IPS-NIHi11 (cell line): ENCODE measurements at places on chromosomes 1 and 21.

DNA sequence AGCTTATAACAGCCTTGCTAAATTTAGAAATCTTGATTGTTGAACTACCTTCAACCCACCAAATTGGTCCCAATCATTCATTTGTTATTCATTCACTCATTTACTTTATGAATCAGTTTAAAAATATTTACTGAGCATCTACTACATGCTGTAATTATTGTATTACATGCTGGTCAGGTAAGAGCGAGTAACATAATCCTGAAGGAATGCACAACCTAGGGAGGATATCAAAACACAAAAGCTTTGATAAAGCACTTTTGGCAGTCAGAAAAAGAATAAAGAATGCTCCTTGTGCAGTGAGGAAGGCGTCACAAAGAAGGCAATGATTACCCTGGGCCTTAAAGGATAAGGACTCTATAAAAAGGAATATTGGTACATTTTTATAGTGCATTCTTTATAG lies 518.9 kb upstream of the NR5A2 start:
- no peak for DNase-seq

- no peak for DNase-seq
Measured at GRCh38 chr1:14254251-14254650, 344.2 kb upstream of the KAZN start.

DNA sequence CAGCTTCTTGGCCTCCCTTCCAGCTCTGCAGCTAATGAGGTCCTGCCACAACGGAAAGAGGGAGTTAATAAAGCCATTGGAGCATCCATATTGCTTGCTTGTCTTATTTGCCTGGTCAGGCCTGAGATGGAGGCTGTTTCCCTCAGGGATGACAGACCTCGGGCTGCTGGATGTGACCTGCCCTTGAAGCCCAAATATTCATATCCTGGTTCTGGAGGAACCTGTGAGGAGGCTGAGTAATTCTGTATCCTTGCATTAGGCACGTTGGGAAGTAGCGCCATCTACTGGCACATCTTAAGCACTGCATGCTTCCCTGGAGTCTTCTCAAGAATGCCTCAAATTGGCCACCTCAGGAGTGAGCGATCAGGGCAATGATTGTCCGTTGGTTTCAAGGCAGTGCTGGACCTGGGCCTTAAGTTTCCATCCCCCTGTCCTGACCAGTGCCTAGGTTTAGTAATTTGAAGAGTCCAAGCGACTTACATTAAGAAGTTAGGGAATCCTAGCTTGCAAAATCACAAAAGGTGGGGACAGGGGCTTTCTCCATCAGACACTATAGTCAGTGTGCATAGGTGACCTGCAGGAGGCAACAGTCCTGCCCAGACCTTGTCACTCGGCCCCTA lies 13.8 kb upstream of the NASP start:
- DNase-seq = peak; percentile 73

DNA sequence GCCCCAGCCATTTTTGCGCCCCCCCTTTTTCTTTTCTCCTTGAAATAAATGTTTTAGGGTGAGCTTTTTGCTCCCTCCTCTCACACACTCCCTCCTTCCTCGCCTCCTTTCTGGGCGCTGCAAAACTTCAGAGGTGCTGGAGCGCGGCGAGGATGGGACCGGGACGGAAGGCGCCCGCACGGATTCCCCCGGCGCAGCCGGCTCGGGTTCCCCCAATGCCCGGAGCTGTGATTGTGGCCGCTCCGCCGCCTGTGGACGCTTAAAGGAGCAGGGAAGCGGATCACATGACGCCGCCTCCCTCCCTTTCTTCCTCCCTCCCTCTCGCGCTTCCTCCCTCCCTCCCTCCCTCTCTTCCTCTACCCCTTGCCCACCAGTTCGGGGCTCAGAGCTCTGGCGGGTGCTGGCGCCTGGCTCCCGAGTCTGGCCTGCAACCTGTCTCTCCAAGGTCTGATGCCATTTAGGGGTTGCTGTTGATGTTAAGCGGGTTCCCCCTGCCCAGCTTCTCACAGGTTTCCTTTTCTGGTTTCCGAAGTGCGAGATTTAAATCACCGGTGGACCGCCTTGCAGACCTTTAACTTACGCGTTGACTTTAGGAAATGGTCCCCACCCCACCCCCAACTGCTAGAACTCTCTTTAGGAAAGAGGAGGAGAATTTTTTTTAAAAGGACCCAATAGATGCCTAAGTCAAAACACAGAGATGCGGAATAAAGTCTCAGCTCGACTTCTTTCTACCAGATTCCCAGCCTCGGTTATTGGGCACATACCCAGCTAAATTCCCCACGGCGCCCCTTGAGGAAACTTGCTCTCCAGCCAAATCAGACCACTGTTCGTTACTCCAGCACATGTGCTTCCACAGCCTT lies at the start of gene WLS:
Gene WLS (minus strand): TSS at position 235 of the 860 bp plus-strand sequence. CDS start 224 bp downstream, at position 11.
- DNase-seq = peak; percentile 82

DNA sequence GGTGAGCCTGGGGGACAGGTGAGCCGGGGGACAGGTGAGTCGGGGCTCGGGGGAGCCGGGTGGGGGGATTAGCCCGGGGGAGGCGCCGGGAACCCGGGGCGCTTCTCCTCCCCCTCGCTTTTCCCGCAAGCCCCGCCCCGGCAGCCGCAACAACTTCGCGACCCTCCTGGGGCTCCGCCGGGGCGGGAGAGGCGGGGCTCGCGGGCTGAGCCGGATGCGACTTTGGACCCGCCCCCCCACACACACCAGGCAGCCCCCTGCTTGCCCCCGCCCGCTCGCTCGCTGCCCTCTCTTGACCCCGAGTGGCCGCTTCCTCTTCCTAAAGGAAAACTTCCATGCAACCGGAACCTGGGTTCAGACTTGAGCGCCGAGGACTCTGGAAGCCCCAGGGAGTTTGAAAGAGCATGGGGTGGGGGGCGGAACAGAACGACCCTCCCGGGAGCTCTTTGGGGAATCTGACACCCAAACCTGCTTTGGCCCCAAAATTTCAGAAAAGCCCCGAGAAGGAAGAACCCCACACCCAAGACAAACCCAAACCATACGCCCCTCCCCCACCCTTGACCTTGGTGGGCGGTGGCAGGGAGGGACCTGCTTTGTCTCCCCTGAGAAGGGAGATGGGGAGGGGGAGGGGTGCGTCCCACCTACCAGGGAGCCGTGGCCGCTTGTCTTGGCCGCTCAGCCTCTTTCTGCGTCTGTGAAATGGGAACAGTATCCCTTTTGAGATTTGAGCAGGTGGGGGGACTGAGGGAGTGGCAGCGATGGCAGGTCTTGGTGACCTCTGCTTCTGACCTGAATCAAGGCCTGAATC lies 550 bp downstream of the ARHGEF16 start:
- peak; percentile 88 for DNase-seq

GRCh38 chr1:248837045-248837780 lies 811 bp upstream of the ZNF672 start:
- no peak for DNase-seq

- peak; percentile 56 for DNase-seq
Measured at GRCh38 chr1:149936992-149937705, 470 bp upstream of the MTMR11 start.

DNA sequence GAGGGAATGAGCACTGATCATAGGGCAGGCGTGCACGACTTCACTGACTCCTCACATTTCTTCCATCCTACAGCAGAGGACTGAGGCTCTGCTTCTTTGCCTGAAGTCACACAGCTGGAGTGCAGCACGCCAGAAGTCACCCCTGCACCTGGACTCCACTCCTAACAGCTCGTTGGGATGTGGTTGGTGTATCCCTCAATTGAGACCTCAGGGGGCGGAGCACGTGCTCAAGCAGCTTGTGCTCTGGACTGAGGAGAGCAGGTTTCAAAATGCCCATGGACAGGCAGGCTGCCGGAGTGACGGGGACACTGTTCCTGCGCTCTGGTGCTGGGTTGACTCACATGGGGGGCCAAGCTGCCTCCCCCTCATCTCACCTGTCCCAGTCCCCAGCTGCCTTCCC lies 13.9 kb downstream of the CHIT1 start:
- no peak for DNase-seq

GRCh38 chr1:15707239-15707925 lies 23.3 kb downstream of the PLEKHM2 start:
- no peak for DNase-seq

DNA sequence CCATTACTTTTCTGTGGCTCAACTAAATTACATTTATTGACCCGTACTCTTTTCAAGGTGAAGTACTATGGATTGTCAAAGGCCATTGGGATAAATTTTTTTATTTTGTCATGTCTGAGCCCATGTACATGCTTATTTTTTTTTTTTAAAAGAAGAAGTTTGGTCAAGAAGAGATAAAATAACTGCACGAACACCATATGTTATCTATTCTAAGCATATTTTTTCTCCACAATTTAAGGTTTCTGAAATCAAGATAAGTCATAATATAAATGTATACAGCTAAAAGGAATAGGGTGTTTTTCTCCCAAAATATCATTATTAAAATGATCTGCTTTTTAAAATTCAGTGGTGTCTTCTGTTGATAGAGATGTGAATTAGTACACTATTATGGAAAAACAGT lies 35.0 kb upstream of the SH2D1B start:
- DNase-seq = no peak

GRCh38 chr1:24688621-24689195 lies 45.6 kb downstream of the SRRM1 start:
- peak; percentile 89 for DNase-seq

DNA sequence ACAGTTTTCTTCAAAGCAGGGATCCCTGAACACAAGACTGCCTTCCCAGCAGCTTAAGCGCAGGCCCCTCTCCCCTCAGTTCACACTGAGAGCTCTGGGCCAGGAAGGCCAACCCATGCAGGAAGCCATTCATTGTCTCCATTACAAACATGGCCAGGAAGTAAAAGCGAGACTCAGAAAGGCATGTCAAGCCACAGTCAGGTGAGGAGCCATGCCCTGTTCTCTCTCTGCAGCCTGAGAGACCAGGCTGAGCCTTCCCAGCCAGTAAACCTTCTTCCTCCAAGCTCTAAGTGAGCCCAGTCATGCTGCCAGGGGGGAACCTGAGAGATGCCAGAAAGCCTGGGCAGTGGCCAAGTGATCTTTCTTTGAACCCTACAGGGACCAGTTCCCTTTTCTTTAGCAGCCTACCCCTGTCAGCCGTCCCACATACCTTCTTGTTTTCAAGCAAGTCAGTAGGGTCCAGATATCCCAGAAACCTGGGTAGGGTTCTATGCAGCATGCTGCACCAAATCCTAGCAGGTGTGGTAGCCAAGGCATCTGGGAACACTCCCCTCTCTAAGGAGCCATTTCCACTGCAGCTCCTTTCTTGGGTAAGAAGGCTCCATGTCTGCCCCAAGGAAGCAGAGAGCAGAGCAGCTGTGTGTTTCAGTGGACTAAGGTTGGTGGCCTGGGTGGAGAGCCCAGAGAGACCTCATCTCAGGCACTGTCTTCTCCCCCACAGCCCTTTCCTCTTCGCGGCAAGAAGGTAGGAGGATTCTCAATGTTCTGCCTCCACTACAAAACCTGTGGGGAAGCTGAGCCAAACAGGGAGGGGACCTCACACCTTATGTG lies 977 bp downstream of the TRAF3IP3 start:
- DNase-seq = no peak

DNA sequence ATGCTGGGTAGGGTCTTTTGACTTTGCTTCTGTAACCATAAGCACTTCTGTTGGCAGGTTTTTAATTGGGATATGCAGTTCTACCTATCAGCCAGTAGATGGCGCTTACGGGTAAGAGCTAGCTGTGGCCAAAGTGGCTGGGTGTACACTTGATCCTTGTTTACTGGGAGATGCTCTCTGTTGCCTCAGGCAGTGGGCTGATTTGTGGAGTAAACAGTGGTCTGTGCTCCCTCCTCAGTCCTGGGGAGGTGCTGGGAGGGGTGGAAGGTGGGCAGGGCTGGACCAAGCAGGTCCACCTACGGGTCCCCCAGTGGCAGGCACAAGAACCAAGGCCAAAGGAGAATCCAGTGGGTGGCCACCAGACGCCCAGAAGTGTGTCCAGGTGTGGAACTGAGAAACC lies 43.4 kb downstream of the RALGPS2 start:
- peak; percentile 43 for DNase-seq

GRCh38 chr1:219373616-219373935 lies 199.9 kb downstream of the LYPLAL1 start:
- DNase-seq = no peak

DNA sequence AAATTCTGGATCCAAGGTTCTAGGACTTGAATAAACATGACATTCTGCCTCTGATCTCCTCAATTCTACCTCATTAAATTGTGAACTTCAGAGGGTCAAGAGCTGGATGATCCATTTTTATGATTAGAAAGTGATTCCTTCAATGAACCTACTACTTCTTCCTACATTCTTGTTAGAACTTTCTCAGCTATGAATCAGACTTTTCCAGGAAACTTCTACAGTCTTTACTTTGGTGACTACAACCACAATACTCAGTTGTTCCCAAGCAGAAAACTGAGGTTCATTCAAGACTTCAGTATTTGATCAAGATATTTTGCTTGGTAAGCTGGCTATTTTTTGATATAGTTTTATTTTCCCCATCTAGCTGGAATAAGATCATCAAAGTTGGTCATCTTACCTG lies 51.4 kb downstream of the CDC7 start:
- no peak for DNase-seq

DNA sequence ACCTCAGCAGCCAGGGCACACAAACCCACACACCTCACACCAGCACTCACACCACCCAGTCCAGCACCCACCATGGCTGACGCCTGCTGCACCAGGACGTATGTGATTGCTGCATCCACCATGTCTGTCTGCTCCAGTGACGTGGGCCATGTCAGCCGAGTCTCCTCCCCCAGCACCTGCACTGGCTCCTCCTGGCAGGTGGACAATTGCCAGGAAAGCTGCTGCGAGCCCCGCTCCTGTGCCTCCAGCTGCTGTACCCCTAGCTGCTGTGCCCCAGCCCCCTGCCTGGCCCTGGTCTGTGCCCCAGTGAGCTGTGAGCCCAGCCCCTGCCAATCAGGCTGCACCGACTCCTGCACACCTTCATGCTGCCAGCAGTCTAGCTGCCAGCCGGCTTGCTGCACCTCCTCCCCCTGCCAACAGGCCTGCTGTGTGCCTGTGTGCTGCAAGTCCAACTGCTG lies at the start of gene KRTAP10-8:
Gene KRTAP10-8 (plus strand): TSS at position 51 of the 458 bp plus-strand sequence. CDS start 22 bp downstream, at position 73.
- no peak for DNase-seq

- no peak for DNase-seq
Measured at GRCh38 chr1:78184460-78185072, 138.8 kb downstream of the GIPC2 start.

- no peak for DNase-seq
Measured at GRCh38 chr1:237258871-237259270, 216.9 kb downstream of the RYR2 start.

- DNase-seq = no peak
Measured at GRCh38 chr1:181110013-181110412, 21.5 kb downstream of the IER5 start.

- peak; percentile 31 for DNase-seq
Measured at GRCh38 chr1:154541231-154541630, 17.2 kb downstream of the UBE2Q1 start.
